ENCODE measurements at places on chromosomes 7 and 10.

DNA sequence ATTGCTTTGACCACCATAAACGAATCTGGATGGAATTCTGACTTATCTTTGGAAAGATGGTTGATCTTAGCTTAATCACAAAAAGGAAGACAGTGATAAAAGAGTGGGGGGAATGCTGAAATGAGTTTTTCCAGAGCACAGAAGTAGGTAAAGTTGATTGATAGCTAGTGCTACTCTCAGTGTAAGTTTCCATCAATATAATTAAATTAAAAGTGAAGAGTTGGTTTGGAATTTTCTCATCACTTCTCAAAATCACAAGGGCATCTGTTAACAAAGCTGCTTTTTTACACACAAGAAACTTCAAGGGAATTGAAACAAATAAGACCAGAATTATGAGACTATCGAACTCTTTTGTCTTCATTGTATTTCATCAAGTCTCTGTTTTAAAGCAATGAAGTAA lies 1217.3 kb downstream of the REEP3 start:
- no peak for DNase-seq

DNA sequence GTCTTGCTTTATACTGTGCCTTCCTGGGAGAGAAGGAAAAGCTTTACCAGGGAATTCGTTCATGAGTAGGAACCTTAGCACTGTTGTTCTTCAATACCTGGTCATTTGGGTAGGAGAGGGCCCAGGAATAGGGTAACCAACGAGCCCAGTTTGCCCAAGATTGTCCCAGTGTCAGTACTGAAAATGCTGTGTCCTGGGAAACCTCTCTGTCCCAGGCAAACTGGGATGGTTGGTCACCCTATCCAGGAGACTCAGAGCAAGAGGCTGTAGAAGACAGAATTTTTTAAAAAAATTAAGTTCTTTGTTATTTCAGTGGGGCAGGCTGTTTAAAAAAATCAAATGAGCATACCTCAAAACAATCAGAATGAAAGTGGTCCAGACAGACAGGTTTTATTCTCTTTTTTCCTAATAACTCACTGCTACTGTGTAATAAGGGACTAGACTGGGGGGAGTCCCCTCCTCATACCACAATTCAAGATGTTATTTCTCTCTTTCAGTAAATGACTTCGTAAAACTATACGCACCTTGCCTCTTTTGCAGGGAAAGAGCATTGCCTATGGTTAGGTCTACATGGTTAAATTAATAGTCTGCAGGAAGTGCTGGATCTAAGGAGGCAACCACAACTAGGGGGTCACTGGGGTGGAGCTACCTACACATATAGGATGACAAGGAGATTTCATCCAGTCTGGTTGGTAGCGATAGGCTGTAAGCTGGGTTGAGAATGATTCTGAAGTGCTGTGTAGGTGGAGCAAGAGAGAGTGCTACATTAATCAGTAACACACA lies 41.1 kb upstream of the FAM133B start:
- peak; percentile 91 for DNase-seq

DNA sequence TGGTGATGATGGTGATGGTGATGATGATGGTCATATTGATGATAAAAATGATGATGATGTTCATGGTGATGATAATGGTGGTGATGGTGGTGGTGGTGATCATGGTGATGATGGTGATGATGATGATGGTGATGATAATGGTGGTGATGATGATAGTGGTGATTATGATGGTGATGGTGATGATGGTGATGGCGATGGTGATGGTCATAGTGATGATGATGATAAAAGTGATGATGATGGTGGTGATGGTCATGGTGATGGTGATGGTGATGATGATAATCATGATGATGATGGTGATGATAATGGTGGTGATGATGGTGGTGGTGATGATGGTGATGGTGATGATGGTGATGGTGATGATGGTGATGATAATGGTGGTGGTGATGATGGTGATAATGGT lies 478.7 kb downstream of the TYW1 start:
- no peak for DNase-seq

- DNase-seq: no peak
Observed at GRCh38 chr7:30253796-30254165, 30.6 kb upstream of the ZNRF2 start.

DNA sequence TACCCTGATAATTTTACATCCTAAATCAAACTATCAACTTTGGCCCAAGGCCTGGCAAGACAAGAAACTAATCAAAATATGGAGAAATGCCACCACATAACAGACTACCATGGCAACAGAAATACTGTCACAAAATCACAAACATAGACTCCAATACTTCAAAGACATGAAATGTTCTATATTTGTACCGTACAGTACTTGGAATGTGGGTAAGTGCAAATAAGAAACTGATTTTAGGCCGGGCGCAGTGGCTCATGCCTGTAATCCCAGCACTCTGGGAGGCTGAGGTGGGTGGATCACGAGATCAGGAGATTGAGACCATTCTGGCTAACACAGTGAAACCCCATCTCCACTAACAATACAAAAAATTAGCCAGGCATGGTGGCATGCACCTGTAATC lies 9.2 kb downstream of the TNPO3 start:
- no peak for DNase-seq

- peak; percentile 13 for DNase-seq
Observed at GRCh38 chr7:28062197-28062991, 118.2 kb downstream of the JAZF1 start.

- DNase-seq: no peak
Observed at GRCh38 chr7:139340808-139341057, 404 bp upstream of the FMC1 start.

DNA sequence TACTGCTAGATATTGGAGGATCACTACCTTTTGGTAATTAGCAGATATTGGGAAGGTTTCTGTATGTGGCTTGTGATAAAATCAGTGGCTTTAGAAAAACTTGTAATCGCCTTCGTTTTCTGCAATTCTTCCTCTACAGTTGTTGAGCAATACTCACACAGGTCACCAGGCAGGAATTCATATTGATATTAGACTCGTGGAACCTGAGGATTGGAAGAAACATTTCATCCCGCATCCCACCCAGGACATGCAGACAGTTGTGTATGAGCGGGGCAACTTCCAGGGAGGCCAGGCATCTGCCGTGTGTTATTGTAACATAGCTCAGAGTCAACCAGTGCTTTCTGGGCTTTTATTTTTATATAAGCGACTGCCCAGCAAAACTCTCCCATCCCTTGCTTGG lies 821.3 kb downstream of the LRMDA start:
- no peak for DNase-seq

- no peak for DNase-seq
Observed at GRCh38 chr10:121713486-121713885, 115.2 kb upstream of the FGFR2 start.

DNA sequence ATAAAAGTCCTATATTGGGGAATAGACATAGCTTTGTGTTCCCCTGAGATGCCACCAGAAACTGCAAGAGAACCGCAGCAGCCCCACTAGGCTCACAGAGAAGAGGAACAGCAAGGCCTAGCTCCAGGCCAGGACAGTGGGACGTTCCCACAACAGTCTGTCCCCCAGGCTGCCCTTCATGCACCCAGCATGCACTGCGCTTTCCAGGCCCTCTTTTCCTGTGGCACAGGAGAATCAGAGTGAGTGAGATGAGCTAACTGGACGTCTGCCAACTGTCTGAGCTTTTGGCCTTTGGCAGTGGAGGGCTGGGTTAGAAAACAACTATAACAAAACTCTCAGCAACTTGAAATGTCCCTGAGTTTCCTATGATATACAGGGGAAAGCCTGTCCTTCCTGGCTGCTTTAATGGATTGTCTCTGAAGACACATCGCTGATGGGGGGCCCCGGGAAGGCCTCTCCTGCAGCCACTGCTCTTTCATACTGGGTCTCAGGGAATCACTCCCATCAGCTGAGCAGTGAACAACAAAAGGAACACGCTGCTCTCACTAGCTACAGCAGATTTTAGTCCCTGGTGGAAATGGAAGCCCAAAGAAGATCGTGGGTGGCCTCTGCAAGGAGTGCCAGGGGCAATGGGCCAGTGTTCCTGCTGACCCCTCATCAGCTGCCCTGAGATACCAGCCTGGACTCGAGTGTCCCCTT lies 53.5 kb downstream of the PODXL start:
- DNase-seq: no peak

GRCh38 chr10:18400201-18400905 lies 251.0 kb downstream of the NSUN6 start:
- DNase-seq: peak; percentile 35

- DNase-seq: no peak
Observed at GRCh38 chr7:976901-977325, 1.6 kb upstream of the COX19 start.

GRCh38 chr10:114326795-114327194 lies 77.5 kb downstream of the AFAP1L2 start:
- no peak for DNase-seq

DNA sequence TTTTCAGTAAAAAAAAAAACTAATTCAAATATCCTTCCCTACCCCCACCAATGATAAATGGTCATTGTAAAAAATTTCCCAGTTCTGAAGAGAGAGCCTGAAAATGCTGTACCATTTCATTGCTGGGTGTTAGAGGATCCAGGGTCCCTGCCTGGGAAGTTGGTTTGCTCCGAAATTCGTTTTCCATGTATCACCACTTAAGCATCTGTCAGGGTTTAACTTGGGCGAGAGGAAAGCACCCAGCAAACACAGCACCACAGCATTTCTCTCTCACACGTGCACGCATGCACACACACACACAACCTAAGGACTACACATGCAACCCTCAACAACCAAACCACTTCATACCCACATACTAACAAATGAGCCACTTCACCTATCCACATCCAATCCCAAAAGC lies 42.1 kb upstream of the EMX2 start:
- DNase-seq: no peak

DNA sequence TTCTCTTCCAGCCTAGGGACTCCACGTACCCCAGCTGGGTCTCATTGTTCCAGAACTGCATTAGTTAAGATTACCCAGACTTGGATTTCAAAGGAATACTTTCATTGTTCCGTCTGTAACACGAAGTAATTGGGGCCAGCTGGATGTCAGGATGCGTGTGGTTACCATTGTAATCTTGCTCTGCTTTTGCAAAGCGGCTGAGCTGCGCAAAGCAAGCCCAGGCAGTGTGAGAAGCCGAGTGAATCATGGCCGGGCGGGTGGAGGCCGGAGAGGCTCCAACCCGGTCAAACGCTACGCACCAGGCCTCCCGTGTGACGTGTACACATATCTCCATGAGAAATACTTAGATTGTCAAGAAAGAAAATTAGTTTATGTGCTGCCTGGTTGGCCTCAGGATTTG lies 21.0 kb downstream of the LRRC17 start:
- DNase-seq: no peak

DNA sequence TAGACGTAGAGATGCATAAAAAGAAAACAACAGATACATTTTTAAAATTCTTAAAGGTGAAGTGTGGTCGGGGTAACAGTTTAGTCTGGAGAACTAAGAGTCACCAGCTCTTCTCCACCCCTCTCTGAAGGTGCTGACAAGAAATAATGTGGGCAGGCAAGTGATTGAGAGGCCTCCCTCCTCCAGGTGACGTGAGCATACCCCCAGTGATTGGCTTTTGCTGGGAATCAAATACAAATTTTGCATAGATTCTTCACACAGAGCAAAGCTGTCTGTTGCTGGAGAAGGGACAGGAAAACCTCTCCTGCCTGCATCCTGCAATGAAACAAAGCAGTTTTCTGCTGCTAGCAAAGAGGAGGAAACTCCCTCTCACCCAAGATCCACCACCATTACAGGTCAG lies 115.0 kb downstream of the DGKB start:
- no peak for DNase-seq

DNA sequence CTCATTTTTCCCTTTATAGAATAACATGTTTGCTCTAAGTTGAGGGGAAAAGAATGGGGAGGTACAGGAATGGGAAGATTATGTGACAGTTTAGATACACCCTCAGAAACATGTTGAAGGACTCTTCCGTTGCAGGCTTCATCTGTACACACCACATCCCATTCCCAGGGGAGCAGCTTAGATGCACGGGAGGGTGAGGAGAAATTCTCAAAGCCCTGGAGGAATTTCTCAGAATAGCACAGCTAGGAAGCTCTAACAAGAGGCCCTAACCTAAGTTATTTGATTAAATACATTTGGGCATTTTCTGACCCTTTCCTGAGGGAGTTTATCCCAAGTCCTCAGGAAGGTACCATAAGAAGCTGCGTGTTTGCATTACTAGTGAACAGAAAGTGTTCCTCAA lies 660.2 kb upstream of the IGFBP3 start:
- no peak for DNase-seq

DNA sequence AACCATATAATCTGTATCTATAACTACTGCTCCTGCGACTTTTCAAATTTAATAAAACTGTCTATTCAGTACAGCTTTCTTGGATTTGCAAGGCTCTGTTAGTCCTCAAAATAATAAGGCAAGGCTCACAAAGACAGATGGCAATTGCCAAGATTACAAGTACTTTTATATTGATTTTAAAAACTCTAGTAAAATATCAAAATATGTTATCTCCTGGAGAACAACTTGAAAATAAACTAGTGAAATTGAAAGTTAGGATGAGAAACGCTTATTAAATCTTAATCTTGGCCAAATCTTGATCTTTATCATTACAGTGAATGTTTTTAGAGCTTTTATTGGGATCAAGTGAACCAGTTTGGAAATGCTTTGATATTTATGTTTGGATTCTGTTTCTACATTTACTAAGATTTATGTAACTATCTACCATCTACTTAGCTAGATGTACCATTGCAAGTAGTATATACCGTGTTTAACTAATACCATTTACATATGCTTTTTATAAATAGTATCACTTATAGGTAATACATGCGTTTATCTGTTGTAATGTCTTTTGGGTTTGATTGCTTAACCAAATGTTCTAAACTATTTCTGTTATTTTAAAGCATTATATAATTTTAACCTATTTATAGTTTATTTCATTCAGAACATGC lies 70.0 kb downstream of the CABCOCO1 start:
- no peak for DNase-seq

DNA sequence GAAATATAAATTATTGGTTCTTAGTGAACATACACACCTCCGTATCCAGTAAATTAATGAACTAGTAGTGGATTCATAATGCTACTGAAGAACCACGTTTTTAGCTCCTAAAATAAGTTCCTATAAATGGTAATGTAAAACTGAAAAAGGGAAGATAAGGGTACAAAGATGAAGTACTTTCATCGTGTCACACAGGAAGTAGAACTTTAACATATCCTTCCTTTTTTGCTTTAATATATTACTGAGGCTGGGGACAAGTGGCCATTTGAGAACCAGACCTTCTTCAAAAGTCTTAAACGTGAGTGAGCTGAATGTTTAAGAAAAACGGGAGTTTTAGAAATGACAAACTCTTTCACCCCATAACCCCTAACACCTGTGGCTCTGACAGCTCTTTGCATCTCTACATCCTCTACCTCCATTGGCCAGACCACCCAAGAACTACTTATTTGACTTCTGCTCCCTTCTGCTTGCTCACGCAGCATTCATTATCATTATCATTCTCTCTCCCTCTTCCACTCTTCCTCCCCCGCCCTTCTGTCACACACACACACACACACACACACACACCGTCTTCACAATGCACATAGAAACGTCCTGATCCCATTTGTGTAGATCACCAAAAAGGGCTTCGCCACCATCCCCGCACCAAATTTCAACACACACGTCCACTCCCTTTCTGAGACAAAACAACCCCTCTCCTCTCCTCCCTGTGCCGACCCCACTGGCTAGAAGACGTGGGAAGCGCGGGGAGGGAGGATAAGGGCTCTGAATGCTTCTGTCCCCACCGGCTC lies 677 bp downstream of the SKAP2 start:
- DNase-seq: peak; percentile 52

GRCh38 chr10:83983578-83984255 lies 155.6 kb upstream of the GHITM start:
- no peak for DNase-seq

- DNase-seq: no peak
Observed at GRCh38 chr10:58451193-58451889, 61.3 kb upstream of the BICC1 start.

GRCh38 chr7:127961786-127962453 lies 69.3 kb downstream of the LRRC4 start:
- DNase-seq: no peak

Measured in common myeloid progenitor, CD34-positive (primary cell).